ENCODE measurements at places on chromosomes 4 and X.

DNA sequence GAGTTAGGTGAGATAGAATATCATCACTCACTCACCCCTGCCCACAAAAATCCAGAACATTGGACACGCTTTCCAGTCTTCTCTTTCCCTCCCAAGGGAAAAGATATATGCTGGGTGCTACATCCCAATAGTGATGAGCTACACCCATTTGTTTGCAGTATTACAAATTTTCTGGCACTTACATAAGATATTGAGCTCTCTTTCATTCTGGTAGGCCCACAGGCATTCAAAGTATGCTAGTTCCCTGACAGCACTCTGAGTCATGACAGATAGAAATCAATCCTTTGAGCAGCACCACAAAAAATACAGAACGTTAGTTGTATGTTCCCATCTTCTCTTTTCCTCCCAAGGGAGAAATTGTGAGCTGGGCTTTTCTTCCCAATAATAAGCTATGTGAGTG is 477.6 kb upstream of the GRID2 start:
- H3K27me3 ChIP-seq = no peaks in the 10 kb centered on the region
- no peak overlapping the region for H3K4me3 ChIP-seq

DNA sequence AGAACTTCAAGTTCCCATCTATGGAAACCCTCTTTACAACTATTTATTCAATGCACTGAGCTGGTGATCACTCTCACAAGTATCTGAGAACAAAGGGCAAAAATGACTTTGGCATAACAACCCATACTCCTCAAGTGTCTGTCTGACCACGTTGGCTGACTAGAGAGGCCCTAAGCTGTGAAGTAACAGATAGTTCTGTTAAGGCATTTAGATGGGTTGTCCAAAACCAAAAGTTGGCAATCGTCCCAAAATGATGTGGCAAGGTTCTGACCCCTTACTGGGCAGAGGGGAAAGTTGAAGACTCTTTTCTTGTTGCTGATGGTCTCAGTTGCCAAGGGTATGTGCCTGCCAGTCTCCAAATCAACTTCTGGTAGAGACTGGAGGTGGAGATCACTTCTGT is 524.8 kb downstream of the PPARGC1A start:
- H3K4me3 ChIP-seq = no peak overlapping the region
- no peak for DNase-seq
- no peaks in the 10 kb centered on the region for H3K27me3 ChIP-seq
- no peak overlapping the region for H3K27ac ChIP-seq
- H3K4me1 ChIP-seq = no peaks in the 10 kb centered on the region
- H3K36me3 ChIP-seq = no peaks in the 10 kb centered on the region

DNA sequence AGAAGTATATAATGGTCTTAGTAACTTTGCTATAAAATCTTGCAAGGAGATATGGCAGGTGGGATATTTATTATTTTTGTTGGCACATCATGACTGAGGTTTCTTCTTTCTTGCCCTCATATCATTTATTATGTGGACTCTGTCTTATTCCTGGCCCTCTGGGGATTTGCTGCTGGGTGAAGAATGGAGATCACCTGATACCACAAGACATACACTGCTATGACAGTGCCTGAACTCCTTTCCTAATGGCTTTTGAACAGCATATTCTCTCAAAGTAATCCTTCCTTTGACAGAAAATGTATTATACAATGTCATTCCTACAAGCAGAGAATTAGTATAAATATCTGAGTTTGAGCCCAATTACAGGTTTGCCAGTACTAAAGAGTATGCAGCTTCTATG is 22.0 kb upstream of the ADGRA3 start:
- no peak overlapping the region for H3K4me3 ChIP-seq
- no peak for DNase-seq
- no peaks in the 10 kb centered on the region for H3K36me3 ChIP-seq

DNA sequence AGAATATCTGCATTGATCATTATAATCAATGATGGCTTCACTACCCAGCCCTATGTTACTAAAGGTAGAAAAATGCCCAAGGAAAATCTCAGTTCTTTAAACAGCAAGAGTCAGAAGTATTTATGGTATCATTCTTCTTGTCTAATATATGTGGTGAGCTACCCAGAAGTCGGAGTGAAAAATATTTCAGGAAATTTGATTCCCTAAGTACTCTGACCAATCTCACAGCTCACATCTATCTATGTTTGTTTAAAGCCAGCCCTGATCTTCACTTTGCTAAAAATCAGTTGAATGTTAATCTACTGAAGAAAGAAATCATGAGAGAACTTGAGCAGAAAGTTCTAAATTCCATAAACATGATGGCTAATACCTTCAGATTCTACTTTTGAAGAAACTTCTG is 522.9 kb upstream of the SLIT2 start:
- H3K36me3 ChIP-seq = no peaks in the 10 kb centered on the region
- H3K27ac ChIP-seq = no peak overlapping the region
- no peak overlapping the region for H3K4me3 ChIP-seq
- no peaks in the 10 kb centered on the region for H3K27me3 ChIP-seq
- DNase-seq = no peak

DNA sequence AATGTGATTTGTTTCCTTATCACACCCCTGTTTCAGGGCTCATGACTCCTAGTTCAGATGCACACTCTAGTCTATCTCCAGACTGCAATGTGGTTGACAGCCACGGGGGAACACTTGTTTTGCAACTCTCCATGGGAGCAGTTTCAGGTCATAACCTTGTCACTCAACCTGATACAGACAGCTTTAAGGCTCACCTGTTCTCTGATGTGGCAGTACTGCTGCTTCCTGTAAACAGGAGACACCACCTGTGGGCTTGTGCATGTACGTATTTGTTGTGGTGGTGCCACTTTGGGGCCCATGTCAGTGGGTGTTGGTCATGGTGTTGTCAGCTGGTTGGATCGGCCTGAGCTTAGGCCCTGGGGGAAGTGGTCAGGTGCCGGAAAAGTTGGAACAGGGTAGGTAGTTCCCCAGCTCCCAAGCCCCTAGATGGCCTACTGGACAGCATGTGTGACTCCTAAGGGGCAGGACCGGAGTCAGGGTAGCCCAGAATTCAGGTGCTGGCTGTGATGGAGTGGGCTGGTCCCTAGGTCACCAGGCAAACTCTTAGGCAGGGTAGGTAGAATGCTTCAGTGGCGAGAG is 46.2 kb downstream of the FAM9B start:
- peak overlapping the region; percentile 72 for H3K27ac ChIP-seq
- H3K4me3 ChIP-seq = no peak overlapping the region
- peaks cover 21% of the 10 kb centered on the region for H3K4me1 ChIP-seq
- no peaks in the 10 kb centered on the region for H3K36me3 ChIP-seq
- peak; percentile 58 for DNase-seq

DNA sequence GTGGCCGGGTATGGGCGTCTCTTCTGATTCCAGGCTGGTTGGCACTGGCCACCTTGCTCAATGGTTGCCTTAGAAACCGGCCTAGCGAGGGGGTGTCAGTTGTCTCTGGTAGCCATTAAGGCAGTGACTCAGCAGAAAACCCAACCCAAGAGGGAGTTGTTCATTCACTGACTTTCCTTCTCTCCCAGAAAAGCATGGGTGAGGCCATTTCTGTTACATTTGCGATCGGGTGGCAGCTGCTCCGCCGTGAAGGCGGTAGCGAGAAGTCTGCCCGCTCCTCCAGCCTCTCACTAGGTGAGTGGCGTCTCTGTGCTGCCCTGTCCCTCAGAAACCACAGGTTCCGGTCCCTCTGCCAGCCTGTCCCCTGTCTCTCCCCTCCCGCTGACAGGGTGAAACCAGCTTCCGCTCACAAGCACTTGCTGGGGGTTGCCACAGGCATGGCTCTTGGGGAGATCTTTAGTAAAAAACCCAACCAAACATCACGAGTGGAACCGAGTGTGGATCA is 17.4 kb downstream of the IRAK1 start:
- H3K27ac ChIP-seq = peak overlapping the region; percentile 87
- H3K4me1 ChIP-seq = peaks cover 22% of the 10 kb centered on the region
- DNase-seq = peak; percentile 63
- H3K4me3 ChIP-seq = peak overlapping the region; percentile 44

DNA sequence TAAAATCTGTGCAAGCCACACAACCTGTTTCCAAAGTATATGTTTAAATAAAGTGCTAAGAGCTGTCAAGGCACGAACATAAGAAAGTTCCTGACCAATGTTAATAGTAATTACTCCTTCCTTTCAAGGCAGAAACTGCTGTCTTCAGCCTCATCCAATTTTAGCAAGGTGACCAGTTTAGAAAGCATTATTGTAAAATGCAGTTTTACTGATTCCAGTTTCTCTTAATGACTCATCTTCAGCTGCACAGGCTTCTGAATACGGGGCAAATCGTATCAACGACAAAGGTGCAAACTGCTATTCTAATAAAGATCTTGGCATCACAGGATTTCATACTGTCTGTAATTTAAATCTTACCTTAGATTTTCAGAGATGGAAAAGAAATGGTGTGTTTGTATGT is 87.5 kb downstream of the PPP3CA start:
- H3K36me3 ChIP-seq = no peaks in the 10 kb centered on the region
- no peak overlapping the region for H3K4me3 ChIP-seq
- DNase-seq = no peak
- no peaks in the 10 kb centered on the region for H3K27me3 ChIP-seq
- peaks cover 13% of the 10 kb centered on the region for H3K4me1 ChIP-seq

DNA sequence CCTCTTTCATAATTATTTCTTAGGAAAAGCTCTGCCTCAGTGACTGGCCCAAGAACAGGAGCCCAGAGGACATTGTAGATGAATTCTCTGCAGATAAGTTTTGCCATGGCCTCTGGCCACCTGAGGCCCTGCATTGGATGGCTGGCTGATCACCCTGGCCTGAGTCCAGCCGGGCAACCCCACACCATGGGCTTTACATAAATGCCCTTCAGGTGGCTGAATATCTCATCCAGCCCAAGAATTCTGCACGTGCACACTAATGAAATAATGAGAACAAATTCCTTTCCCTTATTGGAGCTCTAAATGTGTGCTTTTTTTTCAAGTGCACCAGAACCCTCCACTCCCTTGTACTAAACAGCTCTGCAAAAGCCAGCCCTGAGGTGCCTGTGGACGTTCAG is 65.7 kb downstream of the IRF2 start:
- H3K27ac ChIP-seq = peak overlapping the region; percentile 85
- H3K4me3 ChIP-seq = no peak overlapping the region
- peaks cover 60% of the 10 kb centered on the region for H3K4me1 ChIP-seq
- no peak for DNase-seq

DNA sequence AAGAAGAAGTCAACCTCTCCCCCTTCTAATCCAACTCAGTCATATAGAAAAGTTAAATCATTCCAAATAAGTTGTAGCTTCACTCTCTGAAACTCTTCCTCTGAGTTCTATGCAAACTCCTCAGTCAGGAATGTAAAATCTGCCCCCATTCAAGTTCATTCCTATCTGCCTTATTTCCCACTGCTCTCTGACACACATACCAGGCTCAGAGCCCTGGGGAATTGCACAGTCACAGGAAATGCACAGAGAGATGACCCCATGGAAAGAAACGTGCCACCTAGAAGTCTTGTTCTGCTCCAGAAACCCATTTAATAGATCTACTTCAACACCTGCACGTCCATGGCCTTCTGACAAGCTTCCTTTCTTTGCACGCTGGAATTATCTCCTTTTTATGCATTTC is 236.0 kb upstream of the VCX3A start:
- H3K27ac ChIP-seq = no peak overlapping the region
- DNase-seq = no peak
- H3K4me3 ChIP-seq = no peak overlapping the region
- H3K27me3 ChIP-seq = no peaks in the 10 kb centered on the region
- H3K4me1 ChIP-seq = no peaks in the 10 kb centered on the region
- H3K36me3 ChIP-seq = no peaks in the 10 kb centered on the region

GRCh38 chr4:22045051-22045630 is 96.6 kb upstream of the KCNIP4 start:
- H3K27ac ChIP-seq = no peak overlapping the region
- no peaks in the 10 kb centered on the region for H3K4me1 ChIP-seq
- no peak overlapping the region for H3K4me3 ChIP-seq
- no peaks in the 10 kb centered on the region for H3K27me3 ChIP-seq
- no peak for DNase-seq
- no peaks in the 10 kb centered on the region for H3K36me3 ChIP-seq

- no peaks in the 10 kb centered on the region for H3K4me1 ChIP-seq
- H3K36me3 ChIP-seq = no peaks in the 10 kb centered on the region
- peaks cover 10% of the 10 kb centered on the region for H3K27me3 ChIP-seq
- H3K27ac ChIP-seq = no peak overlapping the region
- no peak overlapping the region for H3K4me3 ChIP-seq
These were observed 250.1 kb downstream of the SNCA start for GRCh38 chr4:89586864-89587263.

GRCh38 chrX:153873282-153874084 is 12.5 kb downstream of the L1CAM start:
- no peaks in the 10 kb centered on the region for H3K36me3 ChIP-seq
- H3K27me3 ChIP-seq = peaks cover 56% of the 10 kb centered on the region
- H3K4me1 ChIP-seq = peaks cover 12% of the 10 kb centered on the region
- H3K4me3 ChIP-seq = no peak overlapping the region
- no peak for DNase-seq

DNA sequence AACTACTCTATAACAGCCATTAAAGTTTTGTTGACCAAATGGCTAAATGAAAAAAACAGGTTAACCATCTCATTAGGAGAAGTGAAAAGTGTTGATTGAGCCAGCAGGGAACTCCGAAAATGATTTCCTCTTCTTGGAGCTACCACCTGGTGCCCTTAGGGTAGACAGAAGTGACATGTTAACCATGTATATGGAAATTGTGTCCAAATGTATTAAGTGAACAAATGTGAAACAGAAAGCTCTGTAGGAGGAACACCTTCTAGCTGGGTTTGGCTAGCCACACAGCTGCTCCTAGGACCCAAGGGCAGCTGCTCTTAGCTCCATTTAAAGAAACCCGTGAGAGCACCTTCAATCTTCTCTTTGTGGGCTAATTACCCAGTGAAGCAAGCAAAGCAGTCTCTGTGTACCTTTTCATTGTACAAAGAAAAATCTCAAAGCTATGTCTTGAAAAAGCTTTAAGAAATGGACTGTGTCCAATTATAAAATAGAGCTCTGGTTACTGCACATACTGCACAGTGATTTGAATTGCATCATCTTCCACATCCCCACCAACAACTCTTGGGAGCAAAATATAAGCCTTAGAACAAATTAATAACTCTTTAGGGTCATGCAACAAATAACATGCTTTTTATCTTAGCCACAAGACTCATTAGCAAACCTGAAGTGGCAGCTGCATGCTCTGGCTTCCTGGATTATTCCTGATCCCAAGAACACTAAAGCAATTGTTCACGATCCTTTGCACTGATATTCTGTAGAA is 59.2 kb upstream of the PARM1 start:
- no peaks in the 10 kb centered on the region for H3K36me3 ChIP-seq
- H3K27ac ChIP-seq = no peak overlapping the region
- H3K27me3 ChIP-seq = peaks cover 4% of the 10 kb centered on the region
- DNase-seq = no peak
- H3K4me1 ChIP-seq = no peaks in the 10 kb centered on the region

- no peak overlapping the region for H3K27ac ChIP-seq
- H3K4me3 ChIP-seq = no peak overlapping the region
- H3K4me1 ChIP-seq = no peaks in the 10 kb centered on the region
- H3K27me3 ChIP-seq = no peaks in the 10 kb centered on the region
- DNase-seq = no peak
- no peaks in the 10 kb centered on the region for H3K36me3 ChIP-seq
These were observed 26.3 kb upstream of the DACH2 start for GRCh38 chrX:86121916-86122315.

Measured in activated naive CD4-positive, alpha-beta T cell treated with anti-CD3 and anti-CD28 coated beads, Interleukin-2, amount 10 ng/mL, durations not matched to agents 7 days and 5 days (primary cell).